ENCODE measurements at places on chromosomes 16 and 17.

GRCh38 chr17:70168977-70169708 lies at the start of gene KCNJ2:
Gene KCNJ2, plus strand, starts transcription at chr17:70169532. Its CDS starts 5,508 bp downstream, at chr17:70175040.
- DNase-seq, result peak; percentile 56

DNA sequence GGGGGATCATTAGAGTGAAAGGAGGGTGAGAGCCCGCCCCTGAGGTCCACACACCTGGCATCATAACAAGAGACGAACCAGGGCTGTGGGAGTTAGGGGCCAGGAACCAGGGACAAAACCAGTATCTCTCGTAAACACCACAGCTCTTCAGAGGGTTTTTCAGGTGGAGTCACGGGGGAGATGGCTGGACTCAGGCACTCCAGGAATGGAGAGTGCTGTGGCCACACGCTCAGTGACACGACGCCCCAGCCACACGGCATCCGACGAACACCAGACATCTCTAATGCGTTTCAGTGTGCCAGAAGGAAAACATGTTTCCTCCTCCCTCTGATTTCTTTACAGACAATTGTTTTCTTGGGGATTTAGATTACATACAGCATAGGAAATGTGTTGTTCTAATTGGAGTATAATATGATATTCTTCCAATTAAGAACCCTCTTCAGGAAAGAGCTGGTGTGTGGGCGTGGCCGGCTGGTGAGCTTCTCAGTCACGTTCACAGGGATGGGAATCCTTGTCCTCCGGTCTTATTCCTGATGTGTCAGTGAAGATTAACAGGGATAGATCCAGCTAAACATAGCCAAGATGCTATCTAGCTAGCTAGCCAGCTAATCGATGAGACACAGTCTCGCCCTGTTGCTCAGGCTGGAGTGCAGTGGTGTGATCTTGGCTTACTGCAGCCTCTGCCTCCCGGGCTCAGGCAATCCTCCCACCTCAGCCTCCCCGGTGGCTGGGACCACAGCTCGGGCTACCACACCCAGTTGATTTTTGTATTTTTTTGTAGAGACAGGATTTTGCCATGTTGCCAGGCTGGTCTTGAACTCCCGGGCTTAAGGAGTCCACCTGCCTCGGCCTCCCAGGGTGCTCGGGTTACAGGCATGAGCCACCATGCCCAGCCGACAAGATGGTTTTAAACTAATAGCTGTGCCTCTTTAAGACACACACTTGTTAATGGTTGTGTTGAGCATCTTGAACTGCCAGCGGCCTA lies 98.6 kb downstream of the BANP start:
- DNase-seq, result no peak

GRCh38 chr17:8555062-8555461 lies 75.5 kb downstream of the MYH10 start:
- no peak for DNase-seq

- no peak for DNase-seq
Observed at GRCh38 chr17:2723505-2723996, 12.0 kb upstream of the CLUH start.

DNA sequence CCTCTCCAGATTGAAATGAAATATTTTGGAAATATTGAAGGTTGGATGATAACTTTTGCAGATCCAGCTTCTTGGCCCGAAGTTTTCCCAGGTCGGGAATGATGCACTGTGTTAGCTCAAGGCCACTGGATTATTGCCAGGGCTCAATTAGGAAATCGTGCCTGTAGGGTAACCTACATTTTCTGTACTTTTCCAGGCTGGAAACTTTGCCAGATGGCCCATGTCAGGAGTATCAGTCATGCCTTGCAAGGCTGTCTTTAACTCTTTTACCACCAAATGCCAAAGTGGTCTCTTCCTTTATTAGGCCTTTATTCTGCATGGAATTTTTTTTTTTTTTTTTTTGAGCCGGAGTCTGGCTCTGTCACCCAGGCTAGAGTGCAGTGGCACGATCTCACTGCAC lies 8.9 kb upstream of the SEC14L1 start:
- no peak for DNase-seq

Measured in activated naive CD4-positive, alpha-beta T cell treated with anti-CD3 and anti-CD28 coated beads for 36 hours (primary cell).